ENCODE measurements at places on chromosomes 5 and 9.

DNA sequence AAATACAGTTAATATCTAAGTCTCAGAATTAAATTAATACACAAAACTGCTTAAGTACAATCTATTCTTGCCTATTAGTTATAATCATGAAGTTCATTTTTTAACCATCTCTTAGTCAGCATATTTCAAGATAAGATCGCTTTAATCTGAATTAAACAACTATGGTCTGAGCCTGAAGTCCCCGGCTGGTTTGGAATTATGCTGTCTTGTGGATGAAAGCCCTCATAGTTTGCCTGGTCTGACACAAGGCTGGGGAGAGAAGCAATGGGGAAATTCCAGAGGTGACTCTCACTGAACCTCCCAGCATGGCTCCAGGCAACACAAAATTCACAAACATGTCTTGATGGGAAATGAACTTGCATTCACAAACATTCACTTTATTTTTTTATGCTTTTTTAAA, 28.0 kb upstream of the GRAMD2B start:
- DNase-seq, result no peak

- no peak for DNase-seq
Measured at GRCh38 chr9:93397661-93398373, 53.7 kb upstream of the FAM120A start.

DNA sequence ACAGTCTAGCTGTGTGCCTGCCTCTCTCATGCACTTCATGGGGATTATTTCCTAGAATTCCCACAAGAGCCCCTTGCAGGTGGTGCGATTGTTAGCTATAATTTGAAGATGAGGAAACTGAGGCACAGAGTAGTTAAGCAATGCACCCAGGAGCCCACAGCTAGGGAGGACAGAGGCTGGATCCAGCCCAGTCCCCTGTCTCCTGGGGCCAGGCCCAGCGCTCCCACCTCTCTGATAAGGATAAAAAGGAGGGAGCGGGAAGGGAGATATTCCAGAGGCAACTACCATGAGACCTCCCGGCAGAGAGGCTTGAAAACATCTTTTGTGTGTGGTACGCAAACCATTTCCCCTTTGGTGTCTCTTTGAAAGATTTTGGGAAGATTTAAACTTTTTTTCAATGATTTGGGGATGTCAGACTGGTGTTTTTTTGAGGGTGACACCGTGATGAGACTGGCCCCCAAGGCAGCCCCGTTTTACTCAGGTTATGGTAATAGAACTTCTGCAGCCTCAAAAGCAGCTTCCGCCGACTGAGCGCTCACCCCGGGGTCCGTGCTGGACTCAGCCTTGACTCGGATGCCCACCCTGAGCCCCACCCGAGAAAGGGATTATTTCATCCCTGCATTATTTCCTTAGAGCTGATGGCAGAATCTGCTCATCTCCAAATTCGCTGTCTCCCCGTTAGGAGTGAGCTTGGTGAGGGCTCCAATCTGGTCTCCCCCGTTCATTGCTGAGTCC, 144.7 kb upstream of the IER5L start:
- no peak for DNase-seq

GRCh38 chr9:69194702-69195418, 20.8 kb downstream of the TJP2 start:
- DNase-seq, result peak; percentile 44

DNA sequence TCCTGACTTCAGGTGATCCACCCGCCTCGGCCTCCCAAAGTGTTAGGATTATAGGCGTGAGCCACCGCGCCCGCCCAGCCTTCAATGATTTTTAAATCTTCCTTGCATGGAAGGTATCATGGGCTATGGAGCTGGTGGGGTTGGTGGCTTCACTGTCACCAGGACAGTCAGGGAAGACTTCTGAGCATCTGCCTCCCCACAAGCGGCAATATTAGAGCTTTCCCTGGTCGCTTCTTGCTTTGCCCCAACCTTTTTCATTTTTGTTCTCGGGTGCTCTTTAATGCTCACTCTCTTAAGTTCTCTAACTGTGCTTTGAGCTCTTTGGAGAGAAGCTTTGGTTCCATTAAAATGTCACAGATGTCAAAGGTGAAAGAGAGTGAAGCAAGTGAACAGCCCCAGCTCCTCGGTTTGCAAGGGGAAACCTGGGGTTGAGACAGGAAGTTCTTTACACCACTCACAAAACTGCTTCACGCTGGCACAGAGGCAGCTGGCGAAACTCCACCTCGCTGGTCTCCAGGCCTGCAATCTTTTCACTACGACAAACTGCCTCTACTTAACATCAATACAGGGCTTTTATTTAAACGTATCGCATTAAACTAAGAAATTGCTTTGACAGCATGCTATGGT, 142.5 kb upstream of the RETREG1 start:
- no peak for DNase-seq
